ENCODE measurements at places on chromosomes 3 and 15.

DNA sequence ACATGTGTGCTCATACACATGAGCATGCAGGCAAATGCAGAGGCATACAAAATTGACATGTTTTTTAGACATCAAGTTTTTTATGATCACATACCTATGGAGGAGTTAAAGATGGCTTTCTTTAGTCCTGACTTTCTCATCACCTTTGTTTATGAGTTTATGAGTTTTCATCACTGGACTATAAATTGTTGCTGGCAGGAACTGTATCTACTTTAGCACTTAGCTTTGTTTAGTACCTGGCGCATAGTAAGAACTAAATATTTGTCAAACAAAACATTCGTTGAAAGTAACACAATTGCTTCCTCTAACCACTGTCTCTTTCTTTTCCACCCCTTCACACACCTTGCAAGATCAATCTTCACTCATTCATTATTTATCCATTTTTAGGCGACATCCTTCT, 182.6 kb downstream of the SUCNR1 start:
- DNase-seq, result no peak

DNA sequence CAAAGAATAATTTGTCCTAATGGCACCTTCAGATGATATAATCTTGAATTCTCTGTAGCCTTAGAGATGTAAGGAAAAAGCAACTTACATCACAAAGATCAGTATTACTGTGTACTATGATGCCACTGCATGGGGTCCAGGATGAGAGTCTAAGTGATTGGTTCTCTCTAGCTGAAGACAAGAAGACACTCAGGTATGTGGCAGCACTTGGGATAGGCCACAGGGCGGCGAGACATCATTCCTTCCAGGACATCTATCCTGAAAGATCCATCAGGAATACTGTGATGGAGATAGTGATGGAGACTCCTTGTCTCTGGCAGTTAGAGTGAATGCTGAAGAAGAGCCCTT, 2.5 kb downstream of the CD200 start:
- DNase-seq, result no peak

GRCh38 chr3:51581524-51581923, 43.0 kb downstream of the RAD54L2 start:
- DNase-seq, result no peak

- DNase-seq, result no peak
Observed at GRCh38 chr3:105764378-105765307, 104.2 kb downstream of the CBLB start.

DNA sequence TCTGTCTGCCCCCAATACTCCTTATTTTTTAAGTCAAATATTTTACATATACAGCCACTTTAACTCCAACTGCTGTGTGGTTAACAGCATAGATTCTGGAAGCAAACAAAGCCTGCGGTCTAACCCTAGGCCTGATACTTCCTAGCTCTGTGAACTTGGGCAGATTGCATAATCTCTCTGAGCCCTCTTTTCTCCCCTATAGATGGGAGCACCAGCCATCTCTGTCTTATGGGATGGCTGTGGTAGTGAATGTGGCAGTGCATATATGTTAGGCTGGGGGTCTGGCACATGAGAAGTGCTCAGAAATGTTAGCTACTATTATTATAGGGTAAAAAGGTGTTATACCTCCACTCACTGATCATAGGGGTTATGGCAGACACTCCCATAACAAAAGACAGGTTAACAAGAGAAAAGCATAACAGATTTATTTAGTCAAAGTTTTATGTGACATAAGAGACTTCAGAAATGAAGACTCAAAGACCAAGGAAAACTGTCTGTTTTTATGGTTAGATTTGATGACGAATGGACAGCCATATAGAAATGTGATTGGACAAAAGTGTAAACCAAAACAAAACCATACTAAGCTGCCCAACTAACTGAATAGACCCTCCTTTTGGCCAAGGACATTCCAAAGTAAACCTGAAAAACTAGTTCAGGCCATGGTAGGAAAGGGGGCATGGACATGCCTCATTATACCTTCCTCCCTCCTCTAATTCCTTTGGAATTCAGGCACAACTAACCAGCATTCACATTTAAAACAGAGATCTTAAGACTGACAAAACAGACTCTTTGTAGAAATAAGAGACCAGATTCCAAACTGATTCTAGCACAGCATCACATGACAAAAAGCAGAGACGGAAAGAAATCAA, 53.9 kb upstream of the DAZL start:
- no peak for DNase-seq

All from stimulated activated CD8-positive, alpha-beta memory T cell treated with anti-CD3 and anti-CD28 coated beads, Interleukin-4, amount 100 ng/mL, for 24 hours (primary cell).